Activated CD8-positive, alpha-beta memory T cell treated with anti-CD3 and anti-CD28 coated beads for 4 hours (primary cell): ENCODE measurements at places on chromosomes 13 and 19.
A peak's percentile ranks its signal among the peaks of the same experiment; 100 is the strongest.

GRCh38 chr13:66074018-66074615 is 1156.0 kb downstream of the PCDH9 start:
- DNase-seq, result no peak

DNA sequence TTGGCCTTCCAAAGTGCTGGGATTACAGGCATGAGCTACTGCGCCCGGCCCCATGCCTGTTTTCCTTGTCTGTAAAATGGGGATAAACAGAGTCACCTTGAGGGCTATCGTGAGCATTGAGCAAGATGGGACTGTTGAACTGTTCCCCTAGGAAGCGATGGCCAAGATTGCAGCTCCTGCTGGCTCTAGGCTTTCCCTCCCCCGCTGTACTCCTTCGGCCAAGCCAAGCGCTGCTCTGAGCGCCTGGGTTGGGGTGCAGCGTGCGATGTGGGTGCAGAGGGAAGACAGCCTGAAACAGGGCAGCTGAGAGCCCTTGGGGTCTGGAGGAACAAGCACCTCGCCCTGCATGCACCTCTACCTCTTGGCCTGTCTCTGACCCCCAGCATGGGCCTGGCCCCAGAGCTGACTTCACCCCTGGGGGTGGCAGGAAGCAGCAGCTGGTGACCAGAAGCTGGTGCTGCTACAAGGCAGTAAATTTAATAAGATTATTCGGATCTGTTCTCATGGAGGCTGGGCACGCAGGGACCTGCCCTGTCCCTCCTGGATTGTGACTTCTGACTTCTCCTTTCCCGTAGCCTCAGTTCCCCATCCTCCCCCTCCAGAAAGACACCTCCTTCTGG is 5.3 kb downstream of the GNG8 start:
- no peak for DNase-seq

- no peak for DNase-seq
These were observed 17.6 kb downstream of the NOVA2 start for GRCh38 chr19:45955905-45956608.

GRCh38 chr19:45526143-45526542 is 18.9 kb downstream of the VASP start:
- no peak for DNase-seq

DNA sequence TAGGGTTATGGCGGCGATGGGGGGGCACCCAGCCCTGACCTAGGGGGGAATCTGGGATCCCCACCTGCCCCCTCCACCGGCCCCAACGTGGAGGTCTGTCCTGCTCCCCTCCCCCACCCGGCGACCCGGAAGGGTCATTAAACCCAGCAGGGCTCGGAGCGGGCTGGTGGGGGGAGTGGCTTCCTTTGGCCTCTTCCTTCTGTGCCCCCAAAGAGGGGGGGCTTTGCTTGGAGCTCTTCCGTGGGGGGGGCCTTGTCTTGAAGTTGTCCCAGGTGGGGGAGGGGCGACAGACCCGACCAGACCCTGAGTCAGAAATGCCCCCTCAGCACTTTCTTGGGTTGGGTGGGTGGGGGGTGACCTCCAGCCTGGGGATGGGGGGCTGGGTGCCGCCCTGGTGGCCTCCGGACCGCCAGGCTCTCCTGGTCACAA is 1.5 kb downstream of the ARID3A start:
- DNase-seq, result no peak

DNA sequence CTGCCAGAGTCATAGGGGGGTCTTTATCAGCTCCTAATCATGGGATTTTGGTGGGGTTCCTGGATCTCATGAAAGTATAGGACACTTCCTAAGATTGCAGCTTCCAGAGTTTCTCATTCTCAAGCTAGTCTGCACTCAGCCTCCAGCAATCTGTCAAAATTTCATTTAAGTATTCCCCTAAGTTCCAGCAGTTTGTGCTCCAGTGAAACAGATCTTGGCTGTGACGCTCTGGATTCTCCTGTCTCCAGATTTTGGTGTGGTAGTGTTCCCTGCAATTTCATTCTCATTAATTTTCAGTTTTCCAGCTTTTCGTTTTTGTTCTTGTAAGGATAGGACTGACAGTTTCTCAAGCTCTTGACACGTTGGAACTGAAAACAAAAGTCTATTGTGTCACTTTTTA is 908.9 kb upstream of the MIR17HG start:
- no peak for DNase-seq

GRCh38 chr13:33752597-33752996 is 65.4 kb upstream of the RFC3 start:
- DNase-seq, result no peak

GRCh38 chr13:98434060-98434459 is 142.8 kb downstream of the STK24 start:
- no peak for DNase-seq

DNA sequence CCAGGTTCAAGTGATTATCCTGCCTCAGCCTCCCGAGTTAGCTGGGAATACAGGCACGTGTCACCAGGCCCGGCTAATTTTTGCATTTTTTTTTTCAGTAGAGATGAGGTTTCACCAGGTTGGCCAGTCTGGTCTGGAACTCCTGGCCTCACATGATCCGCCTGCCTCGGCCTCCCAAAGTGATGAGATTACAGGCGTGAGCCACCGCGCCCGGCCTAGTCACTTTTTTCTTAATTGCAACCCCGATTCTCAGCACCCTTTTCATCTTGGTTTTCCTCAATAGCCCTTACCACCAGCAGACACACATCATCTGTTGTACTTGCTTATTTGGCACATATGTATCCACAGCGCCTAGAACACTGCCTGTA is 550 bp upstream of the GPI start:
- no peak for DNase-seq

DNA sequence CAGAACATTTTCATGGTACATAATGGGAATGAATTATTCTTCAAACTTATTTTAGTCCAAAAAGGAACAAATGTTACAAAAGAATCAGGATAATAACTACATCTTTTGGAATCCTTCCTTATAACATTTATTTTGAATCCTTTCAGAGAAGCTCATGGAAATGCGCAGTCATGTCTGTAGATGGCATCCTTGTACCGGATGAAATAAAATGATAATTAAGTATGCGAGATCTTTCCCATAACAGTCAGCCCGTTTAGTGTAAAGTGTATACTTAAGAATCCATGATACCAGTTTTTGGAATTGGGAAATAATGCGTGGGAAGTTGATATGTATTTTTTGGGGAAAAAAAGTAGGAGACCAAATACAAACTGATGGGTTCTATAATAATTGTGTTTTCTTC is 418.8 kb downstream of the GPC5 start:
- DNase-seq, result no peak

GRCh38 chr19:12261554-12261953 is 33.1 kb downstream of the ZNF44 start:
- DNase-seq, result no peak

- no peak for DNase-seq
These were observed 3.4 kb downstream of the SPRY2 start for GRCh38 chr13:80337288-80338081.

DNA sequence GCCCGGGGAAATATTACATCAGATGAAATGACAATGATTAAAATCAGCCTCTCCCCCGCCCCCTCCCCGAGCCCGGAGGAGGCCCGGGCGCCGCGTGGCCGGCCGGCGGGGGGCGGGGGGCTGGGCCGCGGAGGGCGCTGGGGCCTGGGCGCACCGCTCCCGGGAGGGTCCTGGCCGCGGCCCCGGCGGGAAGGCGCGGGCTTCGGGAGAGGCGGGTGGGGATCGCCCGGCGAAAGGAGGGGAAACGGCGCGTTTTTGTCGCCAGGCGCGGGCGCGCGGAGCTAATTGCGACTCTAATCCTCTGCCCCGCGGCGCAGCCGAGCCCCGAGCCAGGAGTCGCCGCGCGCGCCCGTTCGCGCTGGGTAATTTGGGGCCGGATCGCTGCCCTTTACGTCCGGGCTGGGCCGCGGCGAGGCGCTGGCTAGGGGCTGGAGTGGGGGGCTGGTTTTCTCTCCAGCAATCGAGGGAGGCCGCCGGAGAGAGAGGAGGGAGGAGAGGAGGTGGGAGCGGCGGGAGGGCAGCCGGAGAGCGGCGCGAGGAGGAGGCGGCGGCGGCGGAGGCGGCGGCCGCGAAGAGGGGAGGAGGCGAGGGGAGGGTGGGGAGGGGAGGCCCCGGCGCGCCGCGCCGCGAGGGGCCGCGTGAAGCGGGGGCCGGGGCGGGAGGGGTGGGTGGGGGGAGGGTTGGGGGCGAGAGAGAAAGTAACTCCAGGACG is at the start of gene KCTD15:
TSS of gene KCTD15 (plus strand) at position 707 of the 712 bp plus-strand sequence. CDS start 3,585 bp downstream, outside the sequence.
- DNase-seq, result no peak

DNA sequence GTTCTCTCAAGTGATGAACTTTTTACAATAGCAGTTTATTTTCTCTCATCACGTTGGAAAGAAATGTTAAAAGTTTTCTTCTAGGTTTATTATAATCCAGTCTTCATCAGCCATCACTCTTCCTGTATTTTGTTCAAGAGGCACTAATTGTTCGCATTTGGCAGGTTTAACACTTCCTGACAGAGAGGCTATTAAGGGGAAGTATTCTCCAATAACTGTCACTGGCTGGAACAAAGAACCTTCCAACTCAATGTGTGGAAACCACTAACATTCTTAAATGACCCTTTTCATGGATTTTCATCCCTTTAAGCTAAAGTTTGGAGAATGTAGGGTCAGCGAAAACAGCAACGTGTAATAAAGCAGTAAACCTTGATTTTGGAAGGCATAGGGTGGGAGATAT is 145.1 kb downstream of the PCCA start:
- no peak for DNase-seq

DNA sequence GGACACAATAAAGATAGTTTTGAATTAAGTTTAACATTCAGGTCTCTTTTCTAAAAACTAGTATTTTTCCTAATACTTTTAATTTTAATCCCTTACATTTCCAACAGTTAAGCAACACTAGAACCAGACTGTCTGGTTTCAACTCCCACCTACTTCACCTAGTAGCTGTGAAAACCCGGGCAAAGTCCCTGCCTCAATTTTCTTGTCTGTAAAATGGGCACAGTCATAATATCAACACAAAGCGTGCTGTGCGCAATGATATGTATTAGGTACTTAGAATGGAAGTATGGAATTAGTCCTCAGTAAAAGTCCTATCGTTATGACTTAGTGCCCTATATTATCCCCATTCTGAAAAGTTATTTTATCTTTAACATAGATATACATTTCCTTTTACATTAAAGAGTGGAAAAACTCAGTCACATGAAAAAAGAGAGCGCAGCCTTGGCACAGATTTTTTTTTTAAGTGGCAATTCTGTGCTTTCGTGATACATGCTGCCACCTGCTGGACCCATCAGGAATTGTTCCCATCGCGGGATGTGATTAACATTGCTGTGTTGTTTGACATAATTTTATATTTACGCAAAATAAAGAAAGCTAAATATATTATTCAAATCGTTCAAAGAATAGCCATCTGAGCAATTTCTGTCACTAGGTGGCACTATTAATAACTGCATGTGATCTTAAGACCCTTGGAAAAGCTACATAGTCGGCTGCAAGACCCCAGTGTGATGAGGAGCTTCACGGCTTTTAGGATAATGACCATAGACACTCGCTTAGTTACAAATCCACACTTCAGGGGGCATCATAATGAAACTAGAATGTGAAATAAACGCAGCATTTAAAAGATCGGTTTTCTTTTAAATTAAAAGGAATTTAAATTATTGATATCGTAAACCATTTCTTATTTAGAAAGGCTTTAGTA is 59.9 kb downstream of the LIG4 start:
- DNase-seq, result peak; percentile 7

- DNase-seq, result no peak
These were observed 145.1 kb upstream of the ZNF536 start for GRCh38 chr19:30227012-30227621.

DNA sequence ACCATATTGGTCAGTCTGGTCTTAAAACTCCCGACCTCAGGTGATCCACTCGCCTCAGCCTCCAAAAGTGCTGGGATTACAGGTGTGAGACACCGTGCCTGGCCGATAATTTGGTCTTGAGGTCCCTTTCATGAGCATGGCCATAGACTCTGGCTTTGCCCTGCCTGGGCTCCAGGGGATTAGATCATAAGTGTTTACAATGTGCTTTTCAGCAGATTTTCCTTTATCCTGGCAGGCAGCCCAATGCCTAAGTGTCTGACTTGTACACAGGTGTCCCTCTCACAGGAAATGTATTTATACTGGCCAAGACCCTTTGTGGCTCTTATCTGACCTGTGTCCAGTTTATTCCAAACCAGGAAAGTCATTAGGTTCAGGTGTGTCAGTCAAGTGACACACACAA is 15.9 kb downstream of the BCAM start:
- no peak for DNase-seq

DNA sequence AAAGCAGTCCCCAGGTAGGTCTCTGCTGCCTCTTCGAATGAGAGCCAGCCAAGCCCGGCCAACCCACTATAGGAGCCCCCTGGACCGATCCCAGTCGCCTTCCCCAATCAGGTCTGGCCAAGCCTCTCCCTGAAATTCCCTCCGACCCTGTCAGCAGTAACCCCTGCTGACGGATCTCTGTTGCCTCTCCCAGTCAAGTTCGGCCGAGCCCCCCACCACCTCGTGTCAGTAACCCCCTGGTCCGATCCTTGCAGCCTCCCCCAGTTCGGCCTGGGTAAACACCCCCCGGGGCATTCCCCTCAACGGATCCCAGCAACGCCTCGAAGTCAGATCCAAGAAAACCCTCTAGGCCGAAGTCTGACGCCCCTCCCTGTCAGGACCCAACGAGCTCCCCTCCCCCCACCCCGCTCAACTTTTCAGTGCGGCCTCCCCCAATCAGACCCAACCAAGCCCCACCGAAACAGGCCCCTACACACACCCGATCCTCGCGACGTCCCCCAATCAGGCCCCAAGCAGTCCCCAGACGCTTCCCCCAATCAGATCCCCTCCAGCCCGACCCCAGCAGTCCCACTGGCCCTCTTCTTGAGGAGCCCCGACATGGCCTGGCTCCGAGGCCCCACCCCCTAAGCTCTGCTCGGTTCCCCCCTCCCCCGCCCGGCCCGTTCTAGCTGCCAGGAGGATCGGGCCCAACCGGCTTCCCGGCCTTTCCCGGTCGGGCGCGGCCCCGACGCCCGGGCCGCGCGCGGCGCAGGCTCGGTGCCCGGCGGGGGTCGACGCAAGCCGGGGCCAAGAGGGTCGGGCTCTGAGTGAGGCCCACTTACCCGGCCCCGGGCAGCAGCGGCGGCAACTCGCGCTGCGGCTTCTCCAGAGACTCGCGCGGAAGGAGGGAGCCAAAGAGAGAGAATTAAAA is 1.8 kb downstream of the TNPO2 start:
- no peak for DNase-seq

GRCh38 chr19:51726049-51726448 is 2.3 kb upstream of the HAS1 start:
- DNase-seq, result no peak

DNA sequence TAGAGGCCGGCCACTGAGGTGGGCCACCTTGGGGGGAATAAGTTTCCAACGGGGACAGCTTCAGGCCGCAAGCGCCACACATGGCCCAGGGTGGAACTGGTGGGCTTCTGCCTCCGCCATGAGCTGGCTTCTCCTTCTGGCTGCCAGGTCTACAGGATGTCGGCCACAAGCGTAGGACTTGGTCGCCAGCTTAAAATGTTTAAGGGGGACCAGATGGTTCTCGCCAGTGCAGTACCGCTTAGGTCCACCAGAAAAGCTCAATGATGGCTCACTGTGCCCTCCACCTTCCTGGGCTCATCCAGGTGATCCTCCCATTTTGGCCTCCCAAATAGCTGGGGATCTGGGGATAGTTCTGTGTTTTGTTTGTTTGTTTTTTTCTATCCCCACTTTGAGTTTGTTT is 38.7 kb upstream of the ZNF254 start:
- no peak for DNase-seq
